ENCODE measurements at places on chromosomes 7 and 10. TPM values are rescaled to one million over a fixed set of nuclear protein-coding genes. Genes with fewer than 3 reads are reported as not detected.
A peak's percentile ranks its signal among the peaks of the same experiment; 100 is the strongest.

DNA sequence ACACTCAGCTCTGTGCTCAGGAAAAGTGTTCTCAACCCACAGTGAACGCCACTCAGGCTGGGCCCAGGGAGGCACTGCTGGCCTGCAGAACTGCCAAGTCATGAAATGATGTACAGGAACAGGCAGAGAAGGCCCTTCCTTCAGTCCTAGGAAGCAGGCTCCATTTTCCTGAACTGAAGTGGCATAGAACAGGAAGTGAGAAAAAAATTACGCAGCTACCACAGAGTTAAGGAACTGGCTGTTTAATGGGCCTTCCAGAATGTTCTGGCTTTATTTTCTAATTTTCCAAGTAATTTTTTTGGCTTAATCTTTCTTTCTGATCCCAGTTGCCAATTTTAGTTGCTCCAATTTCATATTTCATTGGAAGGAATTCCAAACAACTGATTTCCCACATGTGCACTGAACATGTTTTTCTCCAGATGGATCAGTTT is 39.3 kb downstream of the LRRC18 start:
- no peak overlapping the region for H3K4me3 ChIP-seq
- no peaks in the 10 kb centered on the region for H3K4me1 ChIP-seq
- no peaks in the 10 kb centered on the region for H3K36me3 ChIP-seq
- H3K27ac ChIP-seq: no peak overlapping the region
- no peaks in the 10 kb centered on the region for H3K27me3 ChIP-seq

DNA sequence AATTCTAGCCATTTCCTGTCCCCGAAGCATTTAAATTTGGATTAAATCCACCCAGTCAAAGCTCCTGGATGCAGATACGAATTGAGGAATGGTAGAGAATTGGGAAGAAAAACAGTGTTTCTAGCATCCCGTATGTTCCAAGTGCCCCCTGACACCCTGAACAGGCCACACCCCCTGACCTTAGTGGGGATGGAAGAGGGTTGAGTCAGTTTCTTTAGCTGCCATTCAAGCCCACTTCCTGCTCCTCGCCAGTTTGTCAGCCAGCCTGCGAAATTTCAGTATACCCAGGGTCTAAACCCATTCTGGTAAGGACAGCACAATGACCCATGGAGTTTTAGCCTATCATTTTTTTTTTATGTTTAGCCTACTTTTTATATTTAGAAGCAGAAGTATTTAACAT is 101.1 kb downstream of the PKD1L1 start:
- no peaks in the 10 kb centered on the region for H3K36me3 ChIP-seq
- no peak overlapping the region for H3K27ac ChIP-seq
- DNase-seq: no peak

PYROXD2 gene
- 4.0 TPM for total RNA-seq

DNA sequence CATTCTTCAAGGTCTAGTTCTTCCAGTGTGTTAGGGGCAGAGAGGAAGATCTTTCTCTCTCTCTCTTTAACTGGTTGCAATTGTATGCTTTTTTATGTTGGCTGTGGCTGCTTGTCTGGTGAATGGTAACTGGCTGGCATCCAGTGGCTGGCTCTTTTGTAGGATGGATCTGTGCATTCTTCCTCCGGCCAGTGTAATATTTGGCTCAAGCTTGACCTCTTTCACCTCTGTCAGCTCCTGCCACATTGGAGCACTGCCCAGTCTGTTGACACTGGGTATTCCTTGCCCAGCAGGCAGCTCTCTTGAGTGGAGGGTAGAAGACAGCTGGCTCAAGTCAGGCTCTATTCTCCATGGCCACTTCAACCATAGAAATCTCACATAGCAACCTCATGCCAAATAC is 528.3 kb downstream of the PHTF2 start:
- H3K27me3 ChIP-seq: no peaks in the 10 kb centered on the region
- H3K4me1 ChIP-seq: no peaks in the 10 kb centered on the region
- no peak overlapping the region for H3K27ac ChIP-seq

MMRN2 gene
- total RNA-seq: not detected

PNLIP gene
- total RNA-seq: not detected

LRRC61 gene
- total RNA-seq: 27.9 TPM

GRCh38 chr10:14179251-14179650 is 151.5 kb downstream of the FRMD4A start:
- no peaks in the 10 kb centered on the region for H3K36me3 ChIP-seq
- no peak for DNase-seq
- H3K27me3 ChIP-seq: peaks cover 14% of the 10 kb centered on the region
- H3K4me1 ChIP-seq: peaks cover 3% of the 10 kb centered on the region
- H3K27ac ChIP-seq: no peak overlapping the region

GRCh38 chr7:91496251-91496820 is 232.1 kb downstream of the FZD1 start:
- no peaks in the 10 kb centered on the region for H3K36me3 ChIP-seq
- no peaks in the 10 kb centered on the region for H3K27me3 ChIP-seq
- no peak for DNase-seq
- H3K4me3 ChIP-seq: no peak overlapping the region
- no peaks in the 10 kb centered on the region for H3K4me1 ChIP-seq
- H3K27ac ChIP-seq: no peak overlapping the region

- no peaks in the 10 kb centered on the region for H3K4me1 ChIP-seq
- no peaks in the 10 kb centered on the region for H3K27me3 ChIP-seq
- no peaks in the 10 kb centered on the region for H3K36me3 ChIP-seq
- no peak overlapping the region for H3K27ac ChIP-seq
- DNase-seq: no peak
These were observed 126.1 kb upstream of the PPP2R2D start for GRCh38 chr10:131774681-131775085.

DNA sequence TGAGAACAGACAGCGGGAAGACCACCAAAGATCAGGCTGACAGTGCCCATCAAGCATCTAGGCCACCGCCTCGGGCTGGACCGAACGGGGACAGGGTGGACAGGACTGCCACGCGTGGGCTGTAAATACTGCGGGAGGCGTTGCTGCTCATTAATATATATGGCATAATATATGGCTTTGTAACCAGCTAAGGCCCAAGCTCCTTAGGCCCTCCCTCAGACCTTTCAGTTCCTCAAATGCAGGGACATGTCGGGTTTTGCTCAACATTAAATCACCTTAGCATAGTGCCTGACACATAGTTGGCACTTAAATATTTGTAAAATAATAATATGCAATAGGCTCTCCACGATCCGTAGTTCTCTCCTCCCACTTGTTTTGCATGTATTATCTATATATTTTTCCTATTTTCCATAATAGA is 402 bp upstream of the TMEM168 start:
- peak overlapping the region; percentile 92 for H3K4me3 ChIP-seq
- peak overlapping the region; percentile 20 for H3K27ac ChIP-seq
- H3K27me3 ChIP-seq: no peaks in the 10 kb centered on the region
- no peak for DNase-seq
- peaks cover 22% of the 10 kb centered on the region for H3K4me1 ChIP-seq
- no peaks in the 10 kb centered on the region for H3K36me3 ChIP-seq

DNA sequence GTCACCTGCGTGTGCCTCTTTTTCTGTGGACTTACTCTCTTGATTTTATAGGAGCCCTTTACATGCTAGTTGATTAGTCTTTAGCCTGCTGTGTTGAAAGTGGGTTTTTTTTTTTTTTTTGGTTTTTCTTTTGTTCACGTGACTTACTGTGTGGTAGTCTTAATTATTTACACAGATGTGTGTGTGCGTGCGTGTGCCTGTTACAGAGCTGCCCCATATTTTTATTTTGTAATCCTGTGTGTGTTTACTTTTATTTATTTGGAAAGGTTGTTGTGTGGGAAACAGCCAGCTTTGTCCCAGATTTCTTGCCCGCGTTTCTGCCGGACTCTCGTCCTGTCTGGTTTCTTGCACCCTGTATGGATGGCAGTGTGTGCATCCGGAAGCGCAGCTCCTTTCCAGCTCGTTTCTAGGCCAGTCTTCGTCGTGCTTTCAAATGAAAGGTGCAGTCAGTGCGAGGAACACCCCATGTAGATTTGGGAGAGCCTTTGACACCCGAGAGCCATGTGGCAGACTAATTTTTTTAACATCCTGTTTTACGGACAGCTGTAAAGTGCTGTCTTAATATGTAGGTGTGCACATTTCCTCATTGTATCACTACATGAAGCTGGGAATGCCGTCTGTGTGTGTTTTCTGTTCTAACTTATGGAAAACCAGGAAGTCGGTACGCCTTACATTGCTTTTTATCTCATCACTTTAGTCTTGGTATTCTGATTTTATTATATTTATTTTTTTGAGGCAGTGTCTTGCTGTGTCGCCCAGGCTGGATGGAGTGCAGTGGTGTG is 55.6 kb downstream of the DNAJB6 start:
- no peak overlapping the region for H3K27ac ChIP-seq
- DNase-seq: no peak
- peaks cover 21% of the 10 kb centered on the region for H3K4me1 ChIP-seq
- no peaks in the 10 kb centered on the region for H3K36me3 ChIP-seq
- H3K4me3 ChIP-seq: no peak overlapping the region

DNA sequence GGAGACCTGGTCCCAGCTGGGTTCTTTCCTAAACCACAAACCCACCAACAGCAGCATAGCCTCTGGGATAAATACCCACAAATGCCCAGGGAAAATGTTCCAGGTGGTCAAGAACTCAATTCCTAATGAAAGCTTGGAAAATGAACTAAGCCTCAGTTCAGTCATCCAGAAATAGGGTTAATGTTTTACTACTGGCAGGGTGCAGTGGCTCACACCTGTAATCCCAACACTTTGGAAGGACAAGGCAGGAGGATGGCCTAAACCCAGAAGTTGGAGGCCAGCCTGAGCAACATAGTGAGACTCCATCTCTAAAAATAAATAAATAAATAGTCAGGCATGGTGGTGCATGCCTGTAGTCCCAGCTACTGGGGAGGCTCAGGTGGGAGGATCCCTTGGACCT is 82.2 kb downstream of the SVOPL start:
- no peak for DNase-seq
- H3K36me3 ChIP-seq: no peaks in the 10 kb centered on the region
- no peak overlapping the region for H3K4me3 ChIP-seq
- no peaks in the 10 kb centered on the region for H3K27me3 ChIP-seq
- no peak overlapping the region for H3K27ac ChIP-seq

DNA sequence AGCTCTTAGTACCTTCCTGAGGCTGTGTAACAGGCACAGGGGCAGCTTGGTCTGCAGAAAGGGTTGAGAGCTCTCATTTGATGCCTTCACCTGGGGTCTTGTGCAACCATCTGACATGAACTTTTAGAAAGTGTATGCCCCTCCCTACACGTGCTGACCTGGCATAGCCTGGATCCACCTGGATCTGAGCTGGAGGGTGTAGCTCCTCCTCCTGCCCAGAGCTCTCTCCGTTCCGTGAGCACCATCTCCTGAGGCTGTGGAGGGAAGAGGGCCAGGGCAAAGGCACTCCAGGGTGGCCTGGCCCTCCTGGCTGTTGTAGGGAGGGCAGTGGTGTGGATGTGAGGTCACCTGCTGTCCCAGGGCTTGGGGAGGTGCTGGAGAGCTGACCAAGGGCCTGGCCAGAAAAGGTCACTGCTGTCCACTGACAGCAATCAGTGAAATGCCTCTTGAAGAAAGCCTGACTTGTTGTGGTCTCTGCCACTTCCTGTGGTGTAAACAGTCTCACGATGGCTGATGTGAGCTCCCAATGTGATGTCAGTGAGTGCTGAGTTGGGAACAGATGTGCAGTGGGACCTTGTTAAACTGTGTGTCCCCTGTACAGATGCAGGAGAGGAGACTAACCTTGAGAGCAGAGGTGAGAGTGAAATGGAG is 23.0 kb downstream of the AMZ1 start:
- H3K4me3 ChIP-seq: no peak overlapping the region
- H3K27ac ChIP-seq: no peak overlapping the region
- no peaks in the 10 kb centered on the region for H3K36me3 ChIP-seq

- no peaks in the 10 kb centered on the region for H3K4me1 ChIP-seq
- no peaks in the 10 kb centered on the region for H3K36me3 ChIP-seq
- no peak overlapping the region for H3K4me3 ChIP-seq
- no peaks in the 10 kb centered on the region for H3K27me3 ChIP-seq
- no peak for DNase-seq
- no peak overlapping the region for H3K27ac ChIP-seq
These were observed 50.1 kb upstream of the CREB5 start for GRCh38 chr7:28362182-28362581.

- no peak overlapping the region for H3K27ac ChIP-seq
- H3K4me3 ChIP-seq: no peak overlapping the region
- no peak for DNase-seq
- H3K36me3 ChIP-seq: no peaks in the 10 kb centered on the region
- H3K4me1 ChIP-seq: peaks cover 19% of the 10 kb centered on the region
- peaks cover 32% of the 10 kb centered on the region for H3K27me3 ChIP-seq
These were observed 1.1 kb upstream of the ZNF503 start for GRCh38 chr10:75402486-75403143.

GRCh38 chr10:46551701-46552525 is 4.5 kb downstream of the GPRIN2 start:
- no peaks in the 10 kb centered on the region for H3K36me3 ChIP-seq
- H3K4me1 ChIP-seq: no peaks in the 10 kb centered on the region
- H3K4me3 ChIP-seq: no peak overlapping the region
- no peak overlapping the region for H3K27ac ChIP-seq
- peaks cover 6% of the 10 kb centered on the region for H3K27me3 ChIP-seq

IKZF1 gene
- 225 TPM for total RNA-seq

CAMK2B gene
- 0.42 TPM for total RNA-seq

DNA sequence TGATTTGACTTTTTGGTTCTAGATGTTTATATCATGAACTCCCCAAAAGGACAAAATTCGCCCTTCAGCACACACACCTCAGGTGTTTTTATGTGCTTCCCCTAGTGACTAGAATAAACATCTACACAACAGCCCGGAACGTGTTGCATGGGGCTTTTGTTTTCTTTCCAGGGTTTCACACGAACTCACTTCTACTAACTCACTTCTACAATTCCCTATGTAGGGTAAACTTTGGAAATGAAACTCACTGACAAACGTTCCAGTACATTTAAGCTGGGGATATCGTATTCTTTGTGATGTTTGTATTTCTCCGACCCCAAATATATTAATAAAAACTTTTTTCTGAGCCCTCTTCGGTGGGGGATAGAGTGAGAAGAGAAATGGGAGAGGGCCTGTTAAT is 1.4 kb downstream of the TRA2A start:
- H3K27me3 ChIP-seq: no peaks in the 10 kb centered on the region
- H3K4me3 ChIP-seq: peak overlapping the region; percentile 100
- DNase-seq: peak; percentile 57
- no peaks in the 10 kb centered on the region for H3K36me3 ChIP-seq

DNA sequence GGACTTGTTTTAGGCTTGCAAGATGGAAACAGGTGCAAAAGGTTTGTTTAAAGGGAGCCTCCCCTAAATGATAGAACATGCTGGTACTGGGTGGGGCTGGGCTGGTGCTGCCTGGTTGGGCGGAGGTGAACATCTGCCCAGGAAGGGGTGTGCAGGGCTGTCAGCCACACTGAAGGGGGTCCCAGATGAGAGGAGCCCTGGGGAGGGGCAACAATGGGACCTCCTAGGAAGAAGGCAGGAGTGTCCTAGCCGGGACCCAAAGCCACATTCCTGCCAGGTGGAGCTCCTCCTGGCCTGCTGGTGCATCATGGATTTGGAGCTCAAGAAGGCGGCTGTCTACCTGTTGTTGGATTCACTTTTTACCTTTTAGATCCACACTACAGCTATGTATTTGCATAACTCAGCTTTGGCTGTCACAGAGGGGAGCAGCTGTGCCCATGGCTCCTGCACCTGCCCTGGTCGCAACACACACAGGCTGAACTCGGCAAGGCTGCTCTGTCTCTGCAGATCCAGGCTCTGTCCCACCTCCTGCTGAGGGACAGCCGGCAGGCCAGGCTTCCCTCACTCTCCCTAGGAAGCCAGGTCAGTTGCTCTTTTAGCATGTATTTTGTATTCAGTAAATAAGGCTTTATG is 59.9 kb downstream of the ADARB2 start:
- H3K27me3 ChIP-seq: no peaks in the 10 kb centered on the region
- H3K4me3 ChIP-seq: no peak overlapping the region
- H3K27ac ChIP-seq: no peak overlapping the region
